ENCODE measurements at places on chromosomes 1 and 21.

GRCh38 chr1:232357416-232357815 is 272.5 kb downstream of the SIPA1L2 start:
- DNase-seq = no peak

GRCh38 chr1:223824712-223825111 is 21.0 kb downstream of the TP53BP2 start:
- DNase-seq = no peak

GRCh38 chr1:110873856-110874255 is 908 bp downstream of the CD53 start:
- DNase-seq = no peak

DNA sequence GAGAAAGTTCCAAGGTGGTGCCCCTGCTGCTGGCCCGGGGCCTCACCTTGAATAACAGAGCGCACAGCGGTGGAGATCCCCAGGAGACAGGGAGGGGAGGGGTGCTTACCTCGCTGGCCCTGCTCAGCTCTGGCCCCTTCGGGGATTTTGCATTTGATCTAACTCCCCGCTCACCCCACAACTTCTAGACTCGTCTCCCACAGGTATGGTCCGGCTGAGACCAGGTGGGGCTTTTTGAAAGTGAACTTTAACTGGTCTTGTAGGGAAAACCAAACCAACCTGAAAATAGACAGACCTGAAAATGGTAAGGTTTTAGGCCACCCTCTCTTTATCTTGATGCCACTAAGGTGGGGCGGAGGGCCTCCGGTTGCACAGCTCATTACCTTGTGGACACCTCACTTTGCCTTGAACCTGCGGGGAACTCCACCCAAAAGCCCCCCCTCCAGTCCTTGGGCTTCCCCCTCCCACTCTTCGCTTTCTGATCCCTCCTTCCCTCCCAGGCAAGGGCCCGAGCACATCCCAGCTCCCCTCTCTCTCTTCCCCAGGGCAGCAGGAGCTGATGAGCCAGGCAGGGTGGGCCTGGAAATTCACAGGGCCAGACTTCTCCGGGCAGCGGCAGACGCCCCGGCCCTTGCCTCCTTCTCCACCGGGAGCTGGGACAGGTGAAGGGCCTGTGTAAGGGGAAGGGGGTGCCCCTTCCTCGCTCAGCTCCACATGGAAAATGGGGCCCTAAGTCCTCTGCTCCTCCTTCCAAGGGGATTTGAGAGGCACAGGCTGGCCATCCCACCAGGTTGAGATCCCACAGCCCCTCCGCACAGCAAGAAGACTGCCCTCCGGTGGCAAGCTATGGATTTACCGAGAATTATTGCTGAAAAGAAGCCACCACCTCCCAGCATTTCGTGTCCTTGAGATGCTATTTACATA is 16.1 kb downstream of the TNFRSF8 start:
- no peak for DNase-seq

DNA sequence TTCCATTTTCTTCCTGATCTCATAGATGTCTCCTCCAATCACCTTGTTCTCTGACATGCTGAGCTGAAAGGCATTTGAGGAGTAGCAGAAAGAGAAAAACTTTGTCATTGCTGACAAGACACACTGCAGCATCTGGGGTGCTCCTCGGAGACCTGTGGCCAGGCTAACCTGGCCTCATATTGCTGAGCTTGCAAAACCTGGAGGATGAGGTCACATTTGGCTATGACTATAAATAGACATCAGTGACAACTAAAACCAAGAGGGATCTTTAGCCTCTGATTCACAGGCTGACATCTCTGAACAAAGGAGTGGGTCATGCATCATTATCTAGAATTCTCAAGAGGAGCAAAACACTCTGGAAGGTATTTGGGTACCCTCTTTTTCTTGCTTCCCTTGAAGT is 83.7 kb downstream of the PROX1 start:
- DNase-seq = no peak

Data from effector CD8-positive, alpha-beta T cell (primary cell).